Amniotic epithelial cell (primary cell): ENCODE measurements at places on chromosomes 5 and 9.

DNA sequence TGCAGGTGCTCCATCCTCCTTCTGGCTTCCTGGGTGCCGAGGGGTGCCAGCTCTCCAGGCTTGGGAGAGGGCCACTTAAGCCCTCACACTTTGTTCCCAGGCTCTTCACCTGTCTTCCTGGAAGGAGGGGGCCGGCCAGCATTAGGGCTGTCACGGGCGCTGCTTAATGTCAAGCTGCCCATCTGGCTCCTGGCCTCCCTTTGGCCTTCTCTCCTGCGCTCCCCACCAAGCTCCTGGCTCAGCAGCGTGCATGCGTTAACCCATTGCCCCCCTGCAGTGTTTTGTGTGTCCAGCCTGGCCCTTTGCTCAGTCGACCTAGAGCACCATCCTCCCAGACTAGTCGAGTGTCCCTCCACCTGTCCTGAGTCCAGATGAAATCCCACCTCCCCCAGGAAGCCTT, 21.3 kb downstream of the NTNG2 start:
- DNase-seq, result no peak

GRCh38 chr9:74336161-74336560, 161.0 kb upstream of the RORB start:
- DNase-seq, result peak; percentile 1

DNA sequence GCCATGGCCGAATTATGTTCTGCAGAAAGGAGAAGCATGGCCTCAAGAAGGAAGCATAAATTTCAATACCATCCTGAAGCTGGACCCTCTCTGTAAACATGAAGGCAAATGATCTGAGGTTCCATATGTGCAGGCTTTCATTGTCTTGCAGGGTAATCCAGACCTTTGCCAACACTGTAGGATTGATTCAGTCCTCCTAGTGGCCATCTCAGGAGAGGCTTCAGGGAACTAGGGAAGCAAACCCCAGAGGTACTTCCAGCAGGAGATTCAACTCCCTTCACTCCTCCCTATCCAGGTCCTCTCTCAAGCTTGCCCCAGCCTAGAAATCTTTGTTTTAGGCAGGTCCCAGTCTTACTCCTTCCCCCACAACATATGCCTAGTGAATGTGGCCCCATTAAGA, 99.3 kb upstream of the HCN1 start:
- DNase-seq, result no peak

GRCh38 chr5:107023732-107024131, 647.0 kb downstream of the EFNA5 start:
- DNase-seq, result no peak

DNA sequence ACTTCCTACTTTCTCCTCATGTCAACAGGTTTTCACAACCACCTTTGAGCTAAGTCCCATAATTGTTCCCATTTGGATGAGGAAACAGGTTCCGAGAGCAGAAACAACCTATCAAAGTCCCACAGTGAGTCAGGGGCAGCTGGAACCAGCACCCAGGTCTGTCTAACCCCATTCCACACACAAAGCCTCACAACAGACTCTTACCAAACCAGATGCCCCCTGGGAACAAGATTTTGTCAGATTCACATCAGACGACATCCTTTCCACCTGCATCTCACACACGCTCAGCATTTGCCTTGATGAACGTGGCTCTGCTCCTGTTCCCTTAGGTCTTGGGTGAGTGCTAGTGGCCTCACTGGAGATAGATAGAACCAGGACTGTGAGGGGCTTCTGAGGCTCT, 17.0 kb downstream of the SWI5 start:
- no peak for DNase-seq

GRCh38 chr5:158074992-158075769, 216.2 kb upstream of the CLINT1 start:
- peak; percentile 47 for DNase-seq

GRCh38 chr9:118734696-118735095, 634.5 kb downstream of the BRINP1 start:
- DNase-seq, result no peak

DNA sequence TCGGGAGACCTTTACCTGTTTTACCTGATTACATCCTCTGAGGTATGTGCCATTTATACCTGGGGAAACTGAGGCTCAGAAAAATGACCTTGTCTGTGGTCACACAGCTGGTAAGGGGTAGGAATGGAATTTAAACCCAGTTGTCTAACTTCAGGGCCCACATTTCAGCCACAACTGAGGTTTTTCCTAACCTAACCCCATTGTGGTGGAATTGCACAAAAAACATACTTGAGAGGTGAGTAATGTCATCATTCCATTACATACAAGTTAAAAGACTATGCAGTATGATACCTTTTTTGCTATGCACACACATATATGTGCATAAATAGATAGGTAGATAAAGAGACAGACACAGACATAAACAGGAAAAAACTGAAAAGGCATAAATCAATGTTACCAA, 14.1 kb downstream of the FGF1 start:
- DNase-seq, result peak; percentile 88

GRCh38 chr9:108550106-108550505, 305.7 kb downstream of the ACTL7B start:
- no peak for DNase-seq

DNA sequence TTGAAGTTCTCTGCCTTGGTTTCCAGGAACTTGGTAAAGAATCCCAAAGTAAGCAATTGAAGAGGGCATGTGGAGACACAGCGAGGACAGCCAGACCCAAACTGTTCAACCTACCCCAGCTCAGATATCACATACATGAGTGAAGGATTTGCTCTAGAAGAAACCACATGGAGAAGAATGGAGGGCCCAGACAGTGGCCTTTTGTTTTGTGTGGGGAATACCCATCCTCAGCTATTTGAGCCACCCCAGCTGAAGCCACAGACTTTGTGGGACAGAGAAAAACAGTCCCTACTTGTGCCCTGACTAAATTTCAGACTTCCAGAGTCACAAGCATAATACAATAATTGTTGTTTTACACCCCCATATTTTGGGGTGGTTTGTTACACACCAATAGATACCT, 387.1 kb downstream of the ZSWIM6 start:
- DNase-seq, result no peak
